ENCODE measurements at places on chromosomes 1 and 21. TPM values are rescaled to one million over a fixed set of nuclear protein-coding genes. Genes with fewer than 3 reads are reported as not detected.

DNA sequence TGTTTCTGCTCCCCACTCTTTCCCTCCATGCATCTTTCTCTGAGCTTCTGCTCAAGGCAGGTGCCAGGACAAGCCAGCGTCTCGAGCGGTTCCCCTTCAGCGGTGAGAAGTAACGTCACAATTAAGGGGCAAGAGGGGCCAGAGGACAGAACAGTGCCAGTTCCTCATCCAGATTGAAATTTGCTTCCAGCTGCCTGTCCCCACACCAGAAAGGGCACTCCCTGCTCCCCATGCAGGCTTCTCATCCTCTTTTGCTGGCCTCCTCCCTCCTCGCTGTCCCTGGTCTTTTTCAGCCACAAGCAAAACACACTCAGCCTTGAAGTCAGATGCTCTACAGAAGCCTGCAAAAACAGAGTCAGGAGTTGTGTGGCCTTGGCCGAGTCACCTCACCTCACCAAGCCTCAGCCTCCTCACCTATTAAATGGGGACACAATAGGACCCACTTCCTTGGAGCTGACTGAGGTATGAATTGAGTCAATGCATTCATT is 35.0 kb upstream of the ECE1 start:
- DNase-seq: no peak

GRCh38 chr1:56533197-56533596 is 46.2 kb downstream of the PLPP3 start:
- no peak for DNase-seq

DNA sequence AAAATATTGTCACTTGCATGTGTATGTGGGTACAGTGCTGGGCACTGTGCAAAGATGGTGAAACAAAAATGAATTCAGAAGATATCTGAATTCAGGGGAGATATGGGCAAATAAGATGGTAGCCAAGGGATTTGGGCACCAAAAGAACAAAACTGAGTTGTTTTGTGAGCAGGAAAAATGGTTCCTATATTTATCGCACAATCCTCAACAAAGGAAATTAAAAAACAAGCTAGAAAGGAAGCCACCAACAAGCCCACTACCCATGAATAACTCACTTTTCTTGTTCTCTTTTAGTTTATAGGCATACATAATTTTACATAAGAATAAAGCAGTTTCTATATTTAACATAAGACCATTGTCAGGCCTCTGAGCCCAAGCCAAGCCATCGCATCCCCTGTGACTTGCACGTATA is 40.7 kb upstream of the VASH2 start:
- no peak for DNase-seq

DNA sequence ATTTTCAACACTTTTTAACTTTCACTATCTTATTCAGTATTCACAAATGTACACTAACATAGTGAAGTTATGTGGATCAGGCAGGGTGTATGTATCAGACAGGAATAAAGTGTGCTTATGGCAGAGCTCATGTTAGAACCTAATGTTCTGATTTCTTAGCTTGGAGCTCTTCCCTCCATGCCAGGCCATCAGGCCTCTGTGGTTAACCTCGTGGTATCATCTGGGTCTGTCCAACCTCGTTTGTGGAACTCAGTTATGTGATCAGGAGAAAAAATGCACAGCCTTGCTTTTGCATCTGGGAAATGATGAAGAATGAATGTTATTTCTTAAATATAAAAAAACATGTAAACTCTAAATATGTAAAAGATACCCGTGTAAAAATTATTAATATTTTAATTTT is 86.9 kb downstream of the MPZL1 start:
- no peak for DNase-seq

GRCh38 chr1:153365696-153366095 is 8.0 kb downstream of the S100A9 start:
- DNase-seq: no peak

DNA sequence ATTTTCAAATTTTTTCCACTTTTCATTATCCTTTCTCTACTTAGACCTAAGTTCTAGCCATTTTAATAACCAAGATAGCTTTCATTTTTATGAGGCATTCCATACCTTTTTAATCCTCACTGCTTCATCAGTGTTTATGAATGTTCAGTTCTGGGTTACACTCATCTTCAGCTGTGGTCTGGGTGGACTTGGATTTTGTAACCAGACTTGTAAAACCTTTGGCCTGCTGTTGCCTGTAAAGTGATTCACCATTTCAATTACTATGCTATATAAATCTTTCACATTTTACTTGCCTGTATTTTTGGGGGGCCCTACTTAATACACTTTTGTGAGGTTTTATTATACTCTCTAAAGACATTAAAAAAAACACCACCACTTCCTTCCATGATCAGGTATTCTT is 46.2 kb downstream of the USP25 start:
- DNase-seq: no peak

DNA sequence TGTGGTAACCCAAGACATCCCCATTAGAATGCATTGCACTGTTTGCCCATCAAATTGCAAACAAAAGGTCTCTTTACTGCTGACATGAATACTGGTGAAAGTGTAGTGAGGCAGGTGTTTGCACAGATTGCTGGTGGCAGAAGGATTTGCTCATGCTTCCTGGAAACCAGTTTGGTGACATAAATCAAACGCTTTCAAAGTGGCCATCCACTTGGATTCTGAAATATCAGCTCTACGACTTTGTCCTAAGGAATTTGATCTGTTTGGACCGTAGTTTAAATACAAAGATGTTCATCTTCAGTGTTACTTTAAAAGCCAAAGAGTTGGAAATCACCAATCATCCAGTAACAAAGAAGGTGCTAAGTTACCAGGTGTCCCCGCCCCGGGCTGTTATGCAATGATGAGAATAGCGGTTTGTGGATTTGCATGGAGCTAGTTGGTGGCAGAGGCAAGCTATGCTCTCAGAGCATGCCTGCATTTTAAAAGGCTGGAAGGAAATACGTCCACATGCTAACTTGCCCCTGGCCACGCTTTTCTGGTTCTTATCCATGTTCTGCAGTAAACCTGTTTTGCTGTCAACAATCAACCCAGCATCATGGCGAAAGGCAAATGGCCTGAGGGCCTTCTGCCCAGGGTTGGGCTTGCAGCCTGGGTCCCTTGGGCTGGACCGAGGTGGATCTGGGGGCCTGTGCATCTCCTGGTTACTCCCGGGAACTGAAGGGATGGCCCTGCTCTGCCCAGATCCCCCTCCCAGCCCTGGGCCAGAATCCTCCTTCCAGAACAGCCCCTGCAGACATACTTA is 49.2 kb downstream of the UMODL1 start:
- DNase-seq: no peak

CCDC30 gene
- 1.8 TPM for total RNA-seq

- DNase-seq: no peak
Measured at GRCh38 chr1:206554701-206555472, 47.6 kb downstream of the RASSF5 start.

GRCh38 chr1:115748401-115749150 is 19.9 kb downstream of the CASQ2 start:
- DNase-seq: no peak

- DNase-seq: no peak
Measured at GRCh38 chr1:87200875-87201638, 127.6 kb upstream of the LMO4 start.

- no peak for DNase-seq
Measured at GRCh38 chr1:184302346-184302745, 84.5 kb upstream of the C1orf21 start.

- DNase-seq: no peak
Measured at GRCh38 chr21:37863842-37864241, 52.4 kb downstream of the KCNJ6 start.

DNA sequence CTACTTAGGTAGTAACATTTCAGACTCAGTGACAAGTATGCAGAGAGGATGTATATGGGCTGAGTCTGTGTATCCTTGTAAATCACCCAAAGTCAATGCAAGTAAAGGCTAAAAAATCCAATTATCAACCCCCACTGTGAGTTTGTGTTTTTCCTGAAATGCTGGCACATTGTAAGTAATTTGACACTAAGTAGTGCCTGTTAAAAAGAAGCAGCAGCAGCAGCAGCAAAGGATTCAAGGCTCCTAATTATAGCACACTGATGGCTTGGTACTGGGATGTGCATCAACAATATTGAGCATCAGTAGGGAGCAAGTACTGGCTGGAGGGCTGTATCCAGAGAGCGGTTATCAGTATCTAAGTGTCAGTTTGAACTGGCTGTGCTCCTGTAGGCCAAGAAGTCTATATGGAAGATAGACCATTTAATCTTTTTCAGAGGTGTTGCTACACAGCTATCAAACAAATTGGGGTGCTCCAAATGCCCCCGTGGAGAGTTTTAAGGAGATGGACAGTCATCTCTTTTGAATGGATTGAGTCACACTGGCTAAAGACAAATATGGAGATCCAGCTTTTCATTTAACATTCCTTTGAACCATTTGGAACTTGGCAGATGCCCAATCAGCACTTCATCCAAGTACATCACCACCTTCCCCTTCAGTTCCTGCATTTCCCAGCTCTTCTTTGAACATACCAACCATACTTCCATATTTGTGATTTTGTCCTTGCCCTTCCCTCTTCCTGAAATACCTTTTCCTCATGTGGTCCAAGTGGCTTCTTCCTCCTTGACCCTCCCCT is 241.2 kb upstream of the ST6GALNAC5 start:
- no peak for DNase-seq

LAMC1 gene
- 271 TPM for total RNA-seq

GRCh38 chr1:213110349-213111300 is 59.6 kb downstream of the RPS6KC1 start:
- DNase-seq: no peak

- no peak for DNase-seq
Measured at GRCh38 chr1:16075337-16076030, 2.0 kb upstream of the FAM131C start.
